ENCODE measurements at places on chromosomes 6 and 20.
A peak's percentile ranks its signal among the peaks of the same experiment; 100 is the strongest.

DNA sequence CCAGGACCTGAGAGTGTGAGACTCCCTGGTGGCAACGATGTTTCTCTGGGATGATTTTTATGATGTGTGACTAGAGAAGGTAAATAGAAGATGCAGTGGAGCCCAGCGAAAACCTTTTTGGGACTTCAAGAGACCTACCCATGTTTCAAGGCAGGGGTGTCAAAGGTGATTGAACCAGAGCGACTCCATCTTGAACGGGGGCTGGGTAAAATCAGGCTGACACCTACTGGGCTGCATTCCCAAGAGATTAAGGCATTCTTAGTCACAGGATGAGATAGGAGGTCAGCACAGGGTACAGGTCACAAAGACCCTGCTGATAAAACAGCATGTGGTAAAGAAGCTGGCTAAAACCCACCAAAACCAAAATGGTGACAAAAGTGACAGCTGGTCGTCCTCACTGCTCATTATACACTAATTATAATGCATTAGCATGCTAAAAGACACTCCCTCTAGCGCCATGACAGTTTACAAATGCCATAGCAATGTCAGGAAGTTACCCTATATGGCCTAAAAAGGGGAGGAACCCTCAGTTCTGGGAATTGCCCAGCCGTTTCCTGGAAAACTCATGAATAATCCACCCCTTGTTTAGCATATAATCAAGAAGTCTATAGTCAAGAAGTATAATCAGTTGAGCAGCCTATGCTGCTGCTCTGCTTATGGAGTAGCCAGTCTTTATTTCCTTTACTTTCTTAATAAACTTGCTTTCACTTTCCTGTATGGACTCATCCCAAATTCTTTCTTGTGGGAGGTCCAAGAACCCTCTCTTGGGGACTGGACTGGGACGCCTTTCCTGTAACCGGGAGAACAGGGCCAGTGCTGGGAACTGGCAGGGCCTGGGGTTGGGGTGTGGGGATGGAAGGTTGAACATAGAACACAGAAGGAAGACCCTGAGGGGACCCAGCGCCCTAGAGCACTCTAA, 526.4 kb downstream of the QKI start:
- DNase-seq: peak; percentile 53

- no peak for DNase-seq
These were observed 25.1 kb downstream of the GPR63 start for GRCh38 chr6:96812077-96812703.

GRCh38 chr20:46456255-46457028, 50.0 kb upstream of the ELMO2 start:
- DNase-seq: no peak

GRCh38 chr6:7243179-7243981, 69.6 kb downstream of the SSR1 start:
- peak; percentile 66 for DNase-seq

DNA sequence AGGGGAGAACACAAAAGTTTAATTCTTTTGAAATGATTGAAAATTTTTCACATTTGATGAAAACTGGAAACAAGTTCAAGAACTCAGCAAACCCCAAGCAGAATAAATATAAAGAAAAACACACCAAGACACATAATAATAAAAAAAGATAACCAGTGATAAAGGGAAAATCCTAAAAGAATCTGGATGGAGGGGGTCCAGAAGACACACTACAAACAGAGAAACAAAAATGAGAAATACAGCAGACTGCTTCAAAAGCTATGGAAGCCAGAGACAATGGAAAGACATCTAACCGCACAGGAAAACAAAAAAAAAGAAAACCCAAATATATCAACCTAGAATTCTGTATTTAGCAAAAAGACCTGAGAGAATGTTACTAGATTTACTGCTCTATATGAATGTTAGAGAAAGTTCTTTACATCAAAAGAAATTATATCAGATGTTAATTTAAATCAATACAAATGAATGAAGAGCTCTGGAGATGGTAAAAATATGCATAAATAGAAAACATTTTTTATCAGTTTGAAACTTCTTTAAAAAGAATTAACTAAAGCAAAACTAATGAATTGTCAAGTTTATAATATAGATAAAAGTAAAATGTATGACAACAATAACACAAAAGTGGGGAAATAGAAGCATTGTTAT, 310.7 kb upstream of the PREP start:
- no peak for DNase-seq

DNA sequence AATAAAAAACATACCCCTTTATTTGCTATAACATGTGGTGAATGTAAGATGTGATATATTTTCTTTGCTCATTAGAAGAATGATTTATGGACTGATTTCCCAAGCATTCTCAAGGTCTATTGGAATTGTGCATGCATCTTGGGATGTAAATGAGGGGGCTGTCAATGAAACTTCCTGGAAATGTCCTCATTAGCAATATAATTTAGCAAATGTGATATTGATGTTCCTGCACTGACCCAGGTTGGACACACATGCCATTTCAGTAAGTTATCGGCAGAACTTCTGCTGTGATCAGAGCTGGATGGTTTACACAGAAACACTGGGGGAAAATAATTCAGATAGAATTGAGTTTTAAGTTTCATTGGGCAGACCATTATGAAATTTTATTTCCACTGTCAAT, 99.9 kb downstream of the ELOVL4 start:
- DNase-seq: no peak
